Anterior cingulate cortex (tissue), 58 donors: ENCODE measurements at places on chromosomes 13 and 19.
A peak's percentile ranks its signal among the peaks of the same experiment; 100 is the strongest.

DNA sequence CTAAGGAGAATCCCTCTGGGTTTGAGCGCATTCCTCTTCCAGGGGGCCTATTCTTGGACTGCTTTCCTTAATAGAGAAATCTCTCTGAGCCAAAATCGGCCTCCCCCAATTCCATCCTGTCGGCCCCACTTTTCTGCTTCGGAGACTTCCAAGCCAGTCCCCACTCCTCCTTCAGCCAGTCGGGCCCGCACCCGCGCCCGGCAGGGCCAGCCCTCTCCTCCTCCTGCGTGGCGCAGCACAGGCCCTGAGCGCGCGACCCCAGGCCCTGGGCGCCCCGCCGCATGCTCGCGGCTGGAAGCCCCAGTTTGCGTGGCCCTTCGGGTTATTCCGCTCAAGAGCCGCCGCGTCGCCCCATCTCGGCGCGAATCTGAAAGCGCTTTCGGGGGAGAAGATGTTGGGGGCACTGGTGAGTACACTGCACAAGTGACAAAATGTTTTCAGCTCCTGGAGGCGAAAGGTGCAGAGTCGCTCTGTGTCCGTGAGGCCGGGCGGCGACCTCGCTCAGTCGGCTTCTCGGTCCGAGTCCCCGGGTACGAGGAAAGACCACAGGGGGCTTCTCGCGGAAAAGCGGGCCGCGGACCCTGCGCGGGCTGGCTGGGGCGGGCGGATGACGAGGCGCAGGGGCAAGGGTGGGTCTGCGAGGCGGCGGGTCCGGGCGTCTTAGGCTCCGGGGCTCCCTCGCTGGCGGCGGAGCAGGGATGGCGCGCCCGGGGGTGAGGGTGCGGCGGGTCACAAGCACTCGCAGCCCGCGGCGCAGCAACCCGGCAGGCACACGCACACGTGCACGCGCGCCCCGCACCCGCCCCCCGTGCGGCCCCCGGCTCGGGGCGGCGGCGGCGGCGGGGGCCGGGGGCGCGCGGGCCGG is at the start of gene IL17D:
Gene IL17D (plus strand): TSS at position 785 of the 865 bp plus-strand sequence. CDS start 303 bp downstream, outside the sequence.
- no peak for DNase-seq

DNA sequence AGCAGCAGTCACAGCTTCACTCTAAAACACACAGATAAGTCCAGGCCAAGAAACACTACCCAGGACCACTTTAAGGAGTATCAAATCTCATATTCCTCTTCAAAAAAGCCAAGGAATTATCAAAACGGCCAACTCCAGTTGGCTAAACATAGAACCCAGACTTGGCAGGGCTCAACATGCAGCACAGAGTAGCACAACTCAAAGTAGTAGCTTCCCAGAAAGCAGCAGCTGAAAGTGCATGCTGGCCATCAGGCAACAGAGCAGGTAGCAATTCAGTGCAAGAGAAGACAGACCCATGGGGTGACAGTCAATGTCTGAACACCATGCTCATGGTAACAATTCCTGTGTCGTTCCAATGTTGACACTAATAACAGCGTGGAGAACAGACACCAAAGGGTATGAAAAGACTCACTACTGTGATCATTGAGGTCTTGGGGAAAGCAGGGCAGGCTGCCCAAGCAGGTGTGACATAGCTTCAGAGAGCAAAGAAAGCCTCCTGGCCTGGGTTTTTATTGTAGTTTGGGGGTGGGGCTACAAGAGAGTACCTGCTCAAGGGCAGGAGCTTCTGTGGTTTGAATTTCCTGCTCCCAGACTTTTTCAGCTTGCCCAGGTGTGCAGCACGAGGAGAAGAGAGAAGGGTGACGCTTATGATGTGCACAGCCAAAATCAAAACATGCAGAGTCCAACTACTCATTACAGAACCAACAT is 6.2 kb downstream of the ZNF709 start:
- no peak for DNase-seq

DNA sequence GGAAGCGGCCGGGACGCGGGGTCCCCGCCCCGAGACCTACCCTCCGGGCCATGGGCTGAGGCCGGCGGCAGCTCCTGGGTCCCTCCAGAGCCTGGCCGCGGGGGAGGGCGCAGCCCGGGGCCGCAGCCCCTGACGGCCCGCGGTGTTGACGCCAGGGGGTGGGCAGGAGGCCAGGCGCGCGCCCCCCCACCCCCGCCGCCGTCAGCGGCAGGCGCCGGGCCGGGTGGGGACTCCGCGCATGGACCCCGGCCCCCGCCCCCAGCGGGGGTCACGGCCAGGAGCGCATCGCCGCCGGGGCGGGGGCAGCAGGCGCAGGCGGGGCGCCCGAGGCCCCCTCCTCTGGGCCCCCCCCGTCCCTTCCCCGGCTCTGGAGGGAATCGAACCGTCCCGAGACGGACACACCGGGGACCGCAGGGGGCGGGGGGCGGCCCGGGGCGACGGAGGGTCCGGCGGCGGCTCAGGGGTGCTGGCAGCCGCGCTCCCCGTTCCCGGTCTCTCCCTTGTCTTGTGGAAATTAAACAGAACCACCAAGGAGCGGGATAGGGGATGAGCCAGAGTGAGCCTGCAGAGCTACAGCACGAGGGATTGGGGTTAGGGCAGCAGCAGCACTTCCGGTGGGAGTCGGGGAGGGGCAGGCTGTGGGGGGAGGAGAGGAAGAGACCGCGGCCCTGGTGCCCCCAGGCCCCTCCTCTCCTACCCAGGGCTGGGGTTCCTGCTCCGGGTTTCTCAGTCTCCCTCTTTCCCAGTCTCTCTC is at the start of gene MEIS3:
Gene MEIS3 (minus strand): TSS at position 498 of the 754 bp plus-strand sequence. CDS start 446 bp downstream, at position 52.
- DNase-seq, result no peak

DNA sequence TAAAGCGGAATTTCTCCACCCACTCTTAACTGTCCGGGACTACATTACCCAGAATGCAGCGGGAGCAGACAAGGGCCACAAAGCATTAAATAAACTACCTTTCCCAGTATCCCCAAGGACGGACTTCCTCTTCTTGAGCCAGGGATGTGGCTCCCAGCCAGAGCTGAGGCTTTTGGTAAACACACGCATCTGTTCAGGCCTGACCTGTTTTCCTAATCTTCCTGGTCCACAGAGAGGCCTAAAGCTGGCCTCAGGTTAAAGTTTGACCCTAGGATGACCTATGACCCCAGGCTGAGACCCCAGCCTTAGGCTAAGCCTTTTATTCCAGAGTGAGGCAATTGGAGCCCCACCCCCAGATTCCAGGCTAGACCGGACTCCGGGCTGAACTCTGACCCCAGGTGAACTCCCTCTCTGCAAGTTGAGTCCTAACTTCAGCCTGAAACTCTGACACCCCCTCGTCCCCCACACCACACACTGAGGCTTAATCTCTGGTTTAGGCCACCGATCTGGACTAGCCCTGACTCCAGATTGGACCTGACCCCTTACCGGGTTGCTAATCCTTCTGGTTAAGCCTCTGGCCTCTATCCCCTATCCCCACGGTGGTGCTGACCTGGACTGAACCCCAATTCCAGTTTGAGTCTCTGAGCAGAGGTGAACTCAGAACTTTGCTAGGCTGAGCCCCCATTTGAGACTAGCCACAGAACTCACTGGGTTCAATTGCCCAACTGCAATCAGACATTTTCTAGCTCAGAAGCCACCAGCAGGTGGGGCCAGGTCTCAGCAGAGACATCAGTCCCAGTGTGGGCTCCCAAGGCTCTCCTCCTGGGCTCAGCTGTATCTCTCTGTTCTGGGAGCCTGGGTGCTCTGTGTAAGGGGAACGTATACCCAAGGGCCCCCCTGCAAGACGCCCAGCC is 750 bp upstream of the GPR108 start:
- DNase-seq, result peak; percentile 100

- DNase-seq, result no peak
Measured at GRCh38 chr13:19645000-19645399, 11.5 kb downstream of the MPHOSPH8 start.

GRCh38 chr19:3697671-3698385 is 2.4 kb downstream of the PIP5K1C start:
- DNase-seq, result no peak

- peak; percentile 85 for DNase-seq
Measured at GRCh38 chr19:48511800-48512503, at the start of gene LMTK3. Gene LMTK3 (minus strand): TSS chr19:48511835. CDS start chr19:48511576, 259 bp downstream.
